EL (cell line): ENCODE measurements at places on chromosomes 2 and 18.
A peak's percentile ranks its signal among the peaks of the same experiment; 100 is the strongest.

DNA sequence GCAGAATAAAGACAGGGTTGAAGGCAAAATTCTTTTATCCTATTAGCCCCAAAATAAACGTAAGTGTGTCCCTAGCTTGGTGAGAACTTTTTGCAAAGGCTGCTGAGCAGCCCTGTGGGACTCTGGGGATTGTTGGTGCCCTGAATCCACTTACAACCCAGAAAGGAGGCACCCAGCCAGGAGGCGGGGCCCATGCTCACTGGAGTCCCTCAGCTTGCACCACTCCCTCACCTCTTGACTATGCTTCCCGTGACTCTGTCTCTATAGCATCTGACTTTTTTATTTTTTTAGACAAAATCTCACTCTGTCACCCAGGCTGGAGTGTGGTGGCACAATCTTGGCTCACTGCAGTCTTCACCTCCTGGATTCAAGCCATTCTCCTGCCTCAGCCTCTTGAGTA lies 15.8 kb upstream of the COL6A3 start:
- no peak for DNase-seq

GRCh38 chr2:200454927-200455801 lies 54.7 kb downstream of the KCTD18 start:
- peak; percentile 83 for DNase-seq

DNA sequence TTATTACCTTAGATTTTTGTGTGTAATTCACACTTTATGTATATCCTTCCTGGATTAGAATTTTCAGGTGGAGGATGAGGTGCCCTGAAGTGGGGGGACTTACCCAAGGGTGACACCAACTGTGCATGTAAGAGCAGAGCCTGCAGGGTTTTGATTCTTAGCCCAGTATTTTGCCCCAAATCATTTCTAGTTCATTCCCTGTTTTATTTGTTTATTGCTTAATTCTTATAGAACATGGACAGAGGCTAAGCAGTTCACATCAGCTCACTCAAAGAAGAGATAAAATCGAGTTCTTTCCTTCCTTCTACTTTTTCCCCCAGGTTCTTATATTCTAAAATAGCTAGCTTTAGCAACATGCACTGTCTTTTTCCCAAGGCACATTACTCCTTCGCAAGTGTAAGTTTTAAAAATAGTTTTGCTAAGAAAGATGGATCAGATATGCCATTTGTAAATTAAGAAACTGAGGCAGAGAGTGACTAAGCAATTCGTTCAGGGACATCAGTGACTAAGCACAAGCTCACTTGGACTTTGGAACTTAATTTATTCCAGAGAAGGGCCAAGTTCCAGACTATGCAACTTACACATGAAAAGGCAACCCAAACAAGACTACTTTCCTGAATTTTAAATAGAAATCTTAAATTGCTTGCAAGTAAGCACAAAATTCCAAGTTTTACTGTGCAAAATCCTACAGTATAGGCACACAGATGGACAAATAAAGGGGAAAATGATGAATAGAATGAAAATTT lies 427.9 kb upstream of the POU3F3 start:
- DNase-seq: no peak

DNA sequence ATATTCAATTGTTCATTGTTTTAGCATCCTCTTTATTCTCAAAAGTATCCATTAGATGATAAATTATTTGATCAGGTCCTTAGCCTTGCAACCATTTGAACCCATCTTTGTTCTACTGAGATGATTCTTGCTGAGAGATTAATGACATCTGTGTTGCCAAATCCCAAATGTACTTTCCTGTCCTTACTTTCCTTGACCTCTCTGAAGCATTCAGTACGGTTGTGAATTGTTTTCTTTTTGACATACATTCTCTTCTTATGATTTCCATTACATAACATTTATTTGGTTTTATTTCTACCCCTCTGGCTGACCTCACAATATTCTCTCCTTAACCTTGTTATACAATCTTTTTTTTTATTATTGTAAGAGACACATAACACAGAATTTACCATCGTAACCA lies 1058.6 kb upstream of the CNTNAP5 start:
- no peak for DNase-seq

DNA sequence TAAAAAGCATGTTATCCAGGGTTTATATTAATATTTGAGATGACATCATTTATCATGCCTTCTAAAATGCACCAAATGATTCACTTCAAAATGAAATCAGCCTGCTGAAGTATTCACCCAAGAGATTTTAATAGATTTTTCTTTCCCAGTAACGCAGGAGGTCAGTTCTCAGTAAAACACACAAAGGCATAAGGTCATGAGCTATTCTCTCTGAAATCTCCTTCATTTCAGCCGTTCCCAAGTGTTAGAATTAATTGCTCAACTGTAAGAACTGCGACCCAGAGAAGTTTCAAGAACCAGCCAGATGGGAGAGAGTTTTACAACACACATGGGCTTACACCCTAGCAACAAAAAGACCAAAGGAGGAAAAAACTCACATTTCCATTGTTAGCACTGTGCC lies 84.2 kb upstream of the PHLPP1 start:
- DNase-seq: no peak

DNA sequence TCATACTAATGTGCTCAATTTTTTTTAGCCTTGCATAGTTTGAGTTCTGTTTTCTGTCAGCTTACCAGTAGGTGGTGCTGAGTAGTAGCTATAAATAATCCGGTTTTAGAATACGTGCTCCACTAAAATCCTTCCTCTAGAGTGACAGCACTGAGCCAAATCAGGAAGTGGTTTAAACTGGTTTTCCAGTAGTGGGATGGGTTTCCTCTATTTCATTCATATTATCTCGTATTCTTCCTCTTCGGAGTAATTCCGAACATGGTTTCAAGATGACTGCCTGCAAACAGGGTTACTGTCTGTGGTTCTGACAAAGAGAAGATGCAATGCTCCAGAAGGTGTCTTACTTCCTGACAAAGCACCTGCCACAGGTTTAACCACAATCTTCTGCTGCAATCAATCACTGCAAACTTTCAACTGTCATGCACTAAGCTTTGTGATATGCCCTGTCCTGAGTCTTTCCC lies 496.9 kb upstream of the VRK2 start:
- peak; percentile 14 for DNase-seq

- no peak for DNase-seq
Measured at GRCh38 chr2:173999272-173999671, 34.1 kb upstream of the SP3 start.

DNA sequence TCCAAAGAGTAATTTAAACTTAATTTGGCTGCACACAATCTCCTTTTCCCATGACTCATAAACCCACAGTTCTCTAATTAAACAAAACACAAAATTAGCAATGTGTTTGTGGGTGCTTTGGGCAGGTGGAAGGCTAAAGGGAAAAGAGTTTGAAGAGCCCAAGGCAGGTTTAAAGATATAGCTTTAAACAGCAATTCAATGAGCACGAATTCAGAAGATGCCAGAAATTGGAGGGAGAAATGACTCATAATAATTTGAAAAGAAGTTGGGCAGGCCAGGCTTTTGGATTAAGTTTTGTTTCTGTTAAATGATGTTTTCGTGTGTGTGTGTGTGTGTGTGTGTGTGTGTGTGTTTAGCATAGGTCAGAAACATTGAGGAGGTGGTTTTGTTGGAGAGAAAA lies 594.8 kb upstream of the ZEB2 start:
- no peak for DNase-seq

DNA sequence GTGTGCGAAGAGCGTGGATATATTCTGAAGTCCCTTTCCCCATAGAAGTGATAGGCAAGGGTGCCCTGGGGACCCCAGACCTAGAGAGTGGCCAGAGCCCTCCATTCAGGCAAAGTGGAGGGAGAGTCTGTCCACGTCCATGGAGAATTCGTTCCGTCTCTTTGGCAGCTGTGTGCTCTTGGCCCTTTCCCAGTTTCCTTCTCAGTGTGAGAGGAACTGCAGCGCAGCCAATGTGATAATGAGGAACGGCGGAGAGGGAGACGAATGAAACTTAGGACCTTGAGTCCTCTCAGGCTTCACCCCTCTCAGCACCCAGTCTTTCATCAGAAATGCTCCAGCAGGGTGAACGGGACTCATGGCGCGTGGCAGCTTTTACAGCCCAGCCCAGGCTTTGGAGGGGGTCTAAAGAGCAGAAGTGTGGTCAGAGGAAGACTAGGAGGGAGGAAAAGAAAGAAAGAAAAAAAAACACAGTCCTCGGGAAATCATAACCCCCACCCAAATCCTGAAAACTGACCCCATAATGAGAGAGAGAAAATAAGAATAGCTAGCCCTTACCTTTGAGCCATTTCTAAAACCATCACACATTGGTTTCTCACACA lies 95.0 kb upstream of the RIOK3 start:
- no peak for DNase-seq

GRCh38 chr2:96800061-96801004 lies 15.7 kb upstream of the CNNM3 start:
- no peak for DNase-seq

- no peak for DNase-seq
Measured at GRCh38 chr2:146414456-146414855, 1430.4 kb upstream of the ACVR2A start.

- DNase-seq: no peak
Measured at GRCh38 chr2:104844807-104845551, 8.9 kb upstream of the POU3F3 start.

DNA sequence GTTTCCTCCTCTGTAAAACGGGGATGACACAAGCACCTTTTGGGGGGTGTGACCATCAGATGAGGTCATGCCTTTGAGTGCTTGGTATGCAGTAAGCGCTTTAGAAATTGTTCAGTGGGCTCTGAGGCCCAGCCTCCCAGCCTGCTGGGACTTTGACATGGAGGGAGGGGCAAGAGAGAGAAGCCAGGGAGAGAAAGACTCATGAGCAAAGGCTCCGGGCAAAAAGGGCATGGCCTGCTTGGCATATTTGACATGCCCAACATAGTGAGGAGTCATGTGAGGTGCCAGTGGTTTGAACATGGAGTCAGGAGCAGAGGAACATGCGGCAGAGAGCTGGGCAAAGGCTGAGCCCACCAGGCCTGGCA lies 14.0 kb downstream of the TNS1 start:
- peak; percentile 54 for DNase-seq

GRCh38 chr2:98240786-98241398 lies 105.4 kb upstream of the CNGA3 start:
- no peak for DNase-seq

GRCh38 chr2:134246154-134246874 lies 7.6 kb upstream of the MGAT5 start:
- no peak for DNase-seq

GRCh38 chr2:199118673-199119112 lies 339.0 kb downstream of the SATB2 start:
- no peak for DNase-seq

- no peak for DNase-seq
Measured at GRCh38 chr2:190683802-190684201, 34.9 kb downstream of the NAB1 start.

GRCh38 chr18:54269893-54270844 lies 852 bp downstream of the POLI start:
- peak; percentile 35 for DNase-seq
